ENCODE measurements at places on chromosomes 7 and 10.

- DNase-seq, result no peak
These were observed 23.5 kb downstream of the BLVRA start for GRCh38 chr7:43781726-43782607.

GRCh38 chr7:25624833-25625232, 396.5 kb upstream of the NPVF start:
- DNase-seq, result no peak

DNA sequence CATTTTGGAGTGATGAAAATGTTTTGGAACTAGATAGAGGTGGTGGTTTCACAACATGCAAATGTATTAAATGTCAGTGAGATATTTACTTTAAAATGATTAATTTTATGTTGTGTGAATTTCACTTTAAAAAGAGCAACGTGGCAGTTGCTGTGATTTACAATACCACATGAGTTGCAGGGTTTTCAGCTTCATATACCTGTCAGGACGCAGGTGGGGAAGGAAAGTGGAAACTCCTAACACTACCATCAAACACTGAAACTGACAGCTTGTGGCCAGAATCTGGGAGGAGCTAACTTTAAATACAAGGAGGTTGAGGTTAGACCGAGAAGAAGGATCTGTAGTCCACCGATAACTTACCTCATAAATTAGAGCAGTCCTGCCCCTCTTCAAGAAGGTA, 168.9 kb upstream of the TMEM72 start:
- DNase-seq, result no peak

DNA sequence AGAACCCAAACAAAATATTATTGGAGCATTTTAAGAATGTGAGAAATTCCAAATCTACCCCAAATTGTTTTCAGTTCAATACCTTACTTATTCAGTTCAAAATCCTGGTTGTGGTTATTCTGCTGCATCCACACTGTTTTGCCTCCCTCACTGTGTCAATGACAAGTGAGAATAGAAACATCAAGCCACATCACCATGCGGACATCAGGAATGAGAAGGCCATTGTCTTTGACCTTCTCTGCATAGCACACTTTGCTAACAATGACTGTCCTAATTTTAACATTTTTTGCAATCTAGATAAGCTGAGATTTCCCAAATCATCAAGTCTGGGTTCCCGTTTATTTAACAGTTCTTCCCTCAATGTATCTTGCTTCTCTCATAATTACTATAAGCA, 93.7 kb downstream of the ELAPOR2 start:
- no peak for DNase-seq

DNA sequence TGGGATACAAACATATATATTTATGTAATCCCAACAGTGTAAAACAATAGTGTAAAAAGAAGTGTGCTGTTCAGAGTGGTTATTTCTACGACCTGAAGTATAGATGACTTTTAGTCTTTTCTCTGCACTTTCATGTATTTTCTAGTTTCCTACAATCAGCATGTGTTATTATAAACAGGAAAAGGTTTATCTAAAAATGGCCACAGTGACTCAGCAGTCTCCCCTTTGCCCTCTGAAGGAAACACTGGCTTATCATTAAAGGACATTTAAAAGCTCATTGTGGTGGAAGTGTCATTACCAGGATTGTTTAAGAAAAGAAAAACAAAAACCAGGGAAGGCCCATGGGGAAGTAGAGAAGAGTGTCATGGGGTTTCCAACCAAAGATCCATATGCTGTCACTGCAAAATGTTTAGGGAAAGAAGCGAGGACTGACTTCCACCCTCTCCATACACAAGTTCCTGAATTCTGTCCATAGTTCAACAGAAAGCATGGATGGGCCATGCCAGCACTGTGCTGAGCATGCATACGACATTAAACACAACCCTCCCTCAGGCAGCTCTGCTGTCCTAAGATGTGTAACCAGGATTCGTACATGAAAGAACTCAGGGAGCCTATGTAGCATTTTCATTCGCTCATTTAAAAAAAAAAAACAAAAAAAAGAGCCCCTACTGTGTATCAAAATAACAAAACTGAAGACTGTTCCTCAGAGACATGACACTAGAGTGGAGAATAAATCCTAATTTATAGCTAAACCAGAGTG, 10.2 kb downstream of the CYREN start:
- no peak for DNase-seq

DNA sequence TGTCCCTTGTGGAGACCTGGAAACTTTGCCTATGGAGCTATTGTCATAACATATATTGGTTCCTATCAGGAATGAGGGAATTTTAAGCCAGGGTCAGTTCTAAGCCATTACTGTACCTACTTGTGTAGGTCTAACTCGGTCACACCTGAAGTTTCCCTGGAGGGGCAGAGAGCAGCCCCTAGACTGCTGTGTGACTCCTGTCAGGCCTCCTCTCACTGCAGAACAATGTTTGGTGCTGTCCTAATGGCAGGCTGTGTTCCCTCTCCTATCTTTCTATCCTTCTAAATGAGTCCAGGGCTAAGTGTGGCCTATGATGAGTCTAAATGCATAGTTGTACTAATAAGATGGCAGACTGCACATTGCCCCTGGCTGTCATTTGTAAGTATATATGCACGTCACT, 14.2 kb downstream of the MBL2 start:
- DNase-seq, result no peak

DNA sequence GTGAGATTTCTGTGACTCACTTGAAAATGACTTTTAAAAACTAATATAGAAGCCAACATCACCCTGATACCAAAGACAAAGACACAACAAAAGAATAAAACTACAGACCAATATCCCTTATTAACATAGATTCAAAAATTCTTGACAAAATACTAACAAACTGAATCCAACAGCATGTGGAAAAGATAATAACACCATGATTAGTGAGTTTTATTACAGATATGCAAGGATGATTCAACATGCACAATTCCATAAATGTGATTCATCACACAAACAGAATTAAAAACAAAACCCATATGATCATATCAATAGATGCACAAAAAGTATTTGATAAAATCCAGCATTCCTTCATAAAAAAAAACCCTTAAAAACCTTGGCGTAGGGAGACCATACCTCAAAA, 6.5 kb downstream of the MGAM start:
- DNase-seq, result no peak
